Heart right ventricle (tissue), 16 donors: ENCODE measurements at places on chromosomes 1 and 21. TPM values are rescaled to one million over a fixed set of nuclear protein-coding genes. Genes with fewer than 3 reads are reported as not detected.

GRCh38 chr1:159077120-159077961, 775 bp upstream of the AIM2 start:
- DNase-seq = peak; percentile 16

GRCh38 chr21:14880922-14881321, 183.9 kb downstream of the NRIP1 start:
- no peak for DNase-seq

DNA sequence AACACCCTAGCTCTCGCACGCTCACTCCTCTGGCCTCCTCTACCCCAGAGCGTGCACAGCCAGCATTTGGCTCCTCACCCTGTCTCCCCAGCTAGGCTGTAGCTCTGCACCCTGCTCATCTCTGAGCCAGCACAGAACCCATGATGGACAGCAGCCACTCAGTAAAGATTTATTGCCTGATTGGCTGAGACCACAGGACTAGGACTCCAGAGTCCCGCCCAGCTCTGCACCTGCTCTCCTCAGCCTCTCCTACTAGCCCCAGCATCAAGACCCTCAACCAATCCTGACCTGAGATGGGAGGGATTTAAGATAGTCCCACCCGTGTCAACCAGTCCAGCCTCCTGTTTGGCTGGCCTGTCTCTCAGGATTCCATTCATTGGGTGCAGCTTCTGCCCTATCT, 9.3 kb downstream of the C1QB start:
- DNase-seq = no peak

DNA sequence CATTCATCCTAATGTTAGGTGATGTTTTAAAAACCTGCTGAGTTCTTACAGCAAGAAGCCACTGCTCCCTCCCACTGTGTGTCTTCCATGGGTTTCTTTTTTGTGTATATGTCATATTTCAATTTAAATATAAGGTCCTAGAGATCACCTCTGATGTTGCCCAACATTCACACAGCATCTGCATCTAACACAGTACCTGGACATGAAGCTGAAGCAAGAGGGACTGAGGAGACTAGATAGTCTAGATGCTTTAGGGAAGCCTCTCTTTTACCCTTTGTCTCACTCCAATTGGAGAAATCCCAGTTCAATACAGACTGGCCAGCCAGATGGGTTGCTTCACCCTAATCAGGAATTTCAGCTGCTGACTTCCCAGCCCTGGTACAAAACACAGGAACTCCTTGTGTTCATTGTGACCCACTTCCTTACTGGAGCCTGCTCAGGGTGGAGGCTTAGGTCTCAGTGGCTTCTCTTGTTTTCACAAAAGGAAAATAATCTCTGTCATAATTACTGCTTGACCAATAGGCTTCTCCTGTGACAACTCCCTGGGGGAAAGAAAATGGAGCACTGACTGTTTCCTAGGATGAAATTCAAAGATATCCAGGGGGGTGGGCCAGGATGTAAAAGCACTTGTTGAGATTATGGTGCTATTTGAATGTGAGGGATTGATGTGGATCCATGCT, 17.3 kb downstream of the BTG2 start:
- no peak for DNase-seq

- DNase-seq = no peak
These were observed 4.3 kb upstream of the PLEKHG5 start for GRCh38 chr1:6495540-6496364.

- no peak for DNase-seq
These were observed 164.2 kb downstream of the TTLL7 start for GRCh38 chr1:83834621-83835264.

DNA sequence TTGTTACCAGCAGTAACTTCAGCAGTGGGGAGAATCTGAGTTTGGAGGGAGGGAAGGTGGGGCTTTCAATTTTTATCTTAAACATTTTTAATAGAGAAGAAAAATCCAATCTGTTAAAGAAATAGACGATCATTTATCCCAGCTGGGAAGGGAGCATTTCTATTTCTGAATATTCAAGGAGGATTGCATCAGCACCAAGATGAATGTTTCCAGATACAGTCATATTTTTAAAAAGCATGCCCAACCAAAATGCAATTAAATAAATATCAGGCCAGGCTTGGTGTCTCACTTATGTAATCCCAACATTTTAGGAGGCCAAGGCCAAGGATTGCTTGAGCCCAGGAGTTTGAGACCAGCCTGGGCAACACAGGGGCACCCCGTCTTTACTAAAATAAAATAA, 1.7 kb upstream of the ATP1A4 start:
- DNase-seq = no peak

DNA sequence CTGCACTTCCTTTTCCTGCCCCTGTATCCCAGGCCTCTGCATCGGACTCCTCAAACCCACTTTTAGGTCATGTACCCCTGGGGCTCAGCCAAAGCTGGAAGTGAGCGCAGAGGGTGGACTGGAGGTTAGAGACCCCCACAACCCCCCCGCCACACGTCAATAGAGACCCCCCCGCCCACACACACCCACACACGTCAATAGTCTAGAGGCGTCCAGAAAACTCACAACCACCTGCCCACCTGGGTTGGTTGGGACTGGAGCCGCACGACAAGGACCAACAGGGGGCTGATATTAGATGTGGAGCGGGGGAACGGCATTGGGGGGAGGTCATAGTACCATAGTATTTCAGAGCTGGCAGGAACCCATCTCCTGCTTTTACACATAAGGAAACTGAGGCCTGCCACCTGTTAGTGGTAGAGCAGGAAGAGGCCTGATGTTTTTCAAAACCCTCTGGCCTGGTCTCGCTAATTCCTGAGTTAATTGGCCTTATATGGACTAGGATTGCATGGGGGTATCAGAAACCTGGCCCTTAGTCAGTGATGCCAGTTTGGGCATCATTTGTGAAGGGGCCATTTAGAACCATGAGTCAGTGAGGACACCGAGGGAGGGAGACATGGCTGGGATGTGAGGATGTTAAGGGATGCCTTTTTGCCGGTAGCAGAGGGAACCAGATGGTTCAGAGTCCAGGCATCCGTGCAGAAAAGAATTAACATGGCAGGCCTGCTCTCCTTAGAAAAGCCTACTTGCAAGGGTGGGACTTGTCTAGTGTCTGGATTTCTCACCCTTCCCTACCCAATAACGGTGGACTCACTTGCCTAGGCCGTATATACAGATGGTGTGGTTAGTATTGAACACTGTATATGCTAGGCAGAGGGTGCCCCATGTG, 1.1 kb downstream of the NENF start:
- no peak for DNase-seq

GRCh38 chr21:45460011-45460565, 55.1 kb downstream of the COL18A1 start:
- no peak for DNase-seq

DNA sequence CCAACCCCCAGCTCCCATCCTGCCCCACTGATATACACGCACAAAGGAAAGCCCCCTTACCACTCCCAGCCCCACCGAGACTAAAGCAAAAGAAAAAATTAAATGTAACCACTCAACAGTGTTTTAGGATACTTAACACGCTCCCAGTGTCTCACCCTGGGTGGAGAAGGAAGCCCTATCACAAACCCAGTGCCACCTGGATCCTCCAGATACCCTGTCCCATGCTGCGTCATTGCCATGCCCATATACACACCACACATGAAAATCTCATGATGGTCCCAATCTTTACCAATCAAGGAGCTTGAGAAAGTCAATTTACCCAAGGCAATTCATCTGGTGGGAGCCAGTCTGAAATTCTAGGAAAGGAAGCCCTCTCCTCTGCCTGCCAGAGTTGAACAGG, 11.2 kb downstream of the KIAA1614 start:
- no peak for DNase-seq

DNA sequence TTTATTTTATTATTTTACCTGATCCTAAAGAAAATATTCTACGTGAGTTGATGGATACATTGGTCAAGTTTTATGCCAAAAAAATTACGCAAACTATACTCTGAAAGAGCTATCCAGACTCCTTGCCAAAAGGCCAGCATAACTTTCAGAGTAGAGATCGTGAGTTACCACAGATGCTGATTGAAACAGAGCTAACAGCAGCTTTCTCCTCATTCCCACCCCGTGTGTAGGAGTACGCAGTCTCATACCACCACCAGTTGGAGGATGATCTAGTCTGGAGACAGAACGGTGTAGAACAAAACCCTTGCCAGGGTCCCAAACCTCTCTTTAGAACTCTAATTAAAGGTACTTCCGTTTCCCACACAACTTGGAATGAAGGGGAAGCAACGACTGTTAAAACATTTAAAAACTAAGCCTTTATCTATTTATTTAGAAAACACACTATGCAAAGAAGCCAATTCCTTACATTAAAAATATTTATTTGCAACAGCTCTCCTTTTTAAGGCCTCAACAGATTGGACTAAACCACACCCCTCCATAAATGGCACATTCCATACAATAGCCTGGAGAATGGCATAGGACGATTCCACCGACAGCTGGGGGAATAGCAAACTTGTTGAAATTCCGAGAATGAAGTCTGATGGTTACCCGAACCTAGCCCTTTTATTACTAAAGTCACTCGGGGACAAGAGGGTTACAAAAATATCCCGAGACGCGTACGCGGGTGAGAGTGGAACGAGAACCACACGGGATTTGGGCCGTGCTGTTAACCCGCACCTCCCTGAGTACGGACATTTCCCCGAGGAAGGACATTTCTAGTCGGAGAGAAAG, 1.4 kb downstream of the NUCKS1 start:
- peak; percentile 12 for DNase-seq

DNA sequence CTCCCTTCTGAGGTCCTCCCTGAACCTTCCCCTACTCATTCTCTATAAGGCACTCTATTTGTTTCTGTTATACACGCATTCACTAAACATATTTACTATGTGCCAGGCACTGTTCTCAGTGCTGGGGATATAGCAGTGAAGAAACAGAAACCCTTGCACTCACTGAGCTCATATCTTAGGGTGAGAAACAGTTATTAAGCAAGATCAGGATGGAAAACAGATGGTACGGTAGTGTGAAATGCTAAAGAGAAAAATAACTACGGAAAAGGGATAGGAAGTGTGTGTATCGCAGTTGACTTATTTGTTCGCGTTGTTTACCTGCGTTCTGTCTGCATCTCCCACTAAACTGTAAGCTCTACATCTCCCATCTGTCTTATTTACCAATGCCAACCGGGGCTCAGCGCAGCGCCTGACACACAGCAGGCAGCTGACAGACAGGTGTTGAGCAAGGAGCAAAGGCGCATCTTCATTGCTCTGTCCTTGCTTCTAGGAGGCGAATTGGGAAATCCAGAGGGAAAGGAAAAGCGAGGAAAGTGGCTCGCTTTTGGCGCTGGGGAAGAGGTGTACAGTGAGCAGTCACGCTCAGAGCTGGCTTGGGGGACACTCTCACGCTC, 572 bp downstream of the CYB5RL start:
- DNase-seq = no peak

DNA sequence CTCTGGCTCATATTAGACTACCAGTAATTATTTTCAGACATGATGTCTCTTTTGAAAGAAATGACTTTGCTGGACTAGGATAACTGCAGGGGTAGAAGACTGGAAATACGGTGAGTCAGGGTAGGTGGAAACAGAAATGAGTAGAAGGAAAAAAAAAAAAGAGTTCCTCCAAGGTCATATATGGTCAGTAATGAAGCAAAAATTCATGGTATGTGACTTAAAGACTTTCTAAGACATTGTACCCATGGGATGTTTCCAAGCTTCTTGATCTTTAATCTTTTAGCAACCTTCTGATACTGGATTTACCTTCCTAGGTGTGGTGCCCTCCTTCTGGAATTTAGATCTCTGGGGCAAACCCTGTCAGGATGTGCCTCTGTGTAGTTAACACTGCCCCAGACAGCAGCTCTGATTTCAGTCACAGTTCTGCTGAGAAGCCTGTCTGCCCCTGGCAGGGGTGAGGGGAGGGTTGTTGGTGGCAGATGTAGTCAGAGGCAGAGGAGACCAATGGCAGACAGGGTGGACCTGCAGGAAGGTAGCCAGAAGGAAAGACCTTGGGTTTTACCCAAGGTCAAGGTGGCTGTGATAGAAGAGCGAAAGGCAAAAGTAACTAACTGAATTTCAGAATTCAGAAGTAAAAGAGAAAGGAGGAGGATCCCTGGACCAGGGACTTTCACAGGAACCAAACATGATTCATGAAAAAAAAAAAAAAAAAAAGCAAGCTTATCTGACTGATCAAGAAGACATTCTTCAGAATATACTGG, 44.1 kb upstream of the BCL10 start:
- DNase-seq = no peak

- no peak for DNase-seq
These were observed 40.8 kb upstream of the C1orf174 start for GRCh38 chr1:3940754-3941345.

- DNase-seq = no peak
These were observed 39.9 kb upstream of the TADA1 start for GRCh38 chr1:166915941-166916340.

GRCh38 chr1:219659684-219660083, 46.8 kb upstream of the ZC3H11B start:
- DNase-seq = no peak

HSPB7 gene
- 6,425 TPM for polyA plus RNA-seq

SOX13 gene
- 14.7 TPM for polyA plus RNA-seq

MATN1 gene
- not detected for polyA plus RNA-seq

FLG gene
- under 0.01 TPM for polyA plus RNA-seq

BMP8B gene
- 0.23 TPM for polyA plus RNA-seq

IL20 gene
- polyA plus RNA-seq = not detected

CTPS1 gene
- polyA plus RNA-seq = 4.6 TPM

PDC gene
- not detected for polyA plus RNA-seq
